ENCODE measurements at places on chromosomes 2 and 18.

GRCh38 chr2:235211056-235211455 is 259.2 kb downstream of the SH3BP4 start:
- no peak for DNase-seq

GRCh38 chr18:14031053-14031452 is 101.2 kb downstream of the ZNF519 start:
- no peak for DNase-seq

GRCh38 chr2:188922191-188922590 is 52.0 kb upstream of the COL3A1 start:
- DNase-seq = no peak

GRCh38 chr2:54341656-54342055 is 85.6 kb upstream of the TSPYL6 start:
- no peak for DNase-seq

GRCh38 chr2:239429473-239430350 is 28.9 kb upstream of the HDAC4 start:
- no peak for DNase-seq

- no peak for DNase-seq
These were observed 84.3 kb downstream of the FEZ2 start for GRCh38 chr2:36513661-36514060.

DNA sequence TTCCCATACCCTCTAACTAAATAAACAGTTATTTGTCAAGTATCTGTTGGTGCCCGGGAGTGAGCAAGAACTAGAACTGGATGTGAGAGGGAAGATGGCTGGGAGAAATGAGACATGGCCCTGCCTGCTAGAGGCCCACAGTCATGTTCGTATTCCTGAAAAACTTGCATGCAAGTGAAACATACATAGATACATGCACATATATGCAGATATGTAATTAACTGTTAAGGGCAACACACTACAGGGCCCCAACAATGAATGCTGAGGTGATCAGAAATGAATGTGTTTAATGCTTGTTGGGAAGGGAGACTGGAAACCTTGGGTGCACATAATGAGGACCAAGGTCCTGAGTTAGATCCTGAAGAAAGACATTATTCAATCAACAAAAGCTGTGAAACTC is 49.8 kb downstream of the ADD2 start:
- DNase-seq = no peak

GRCh38 chr2:147449323-147449991 is 395.4 kb upstream of the ACVR2A start:
- no peak for DNase-seq

DNA sequence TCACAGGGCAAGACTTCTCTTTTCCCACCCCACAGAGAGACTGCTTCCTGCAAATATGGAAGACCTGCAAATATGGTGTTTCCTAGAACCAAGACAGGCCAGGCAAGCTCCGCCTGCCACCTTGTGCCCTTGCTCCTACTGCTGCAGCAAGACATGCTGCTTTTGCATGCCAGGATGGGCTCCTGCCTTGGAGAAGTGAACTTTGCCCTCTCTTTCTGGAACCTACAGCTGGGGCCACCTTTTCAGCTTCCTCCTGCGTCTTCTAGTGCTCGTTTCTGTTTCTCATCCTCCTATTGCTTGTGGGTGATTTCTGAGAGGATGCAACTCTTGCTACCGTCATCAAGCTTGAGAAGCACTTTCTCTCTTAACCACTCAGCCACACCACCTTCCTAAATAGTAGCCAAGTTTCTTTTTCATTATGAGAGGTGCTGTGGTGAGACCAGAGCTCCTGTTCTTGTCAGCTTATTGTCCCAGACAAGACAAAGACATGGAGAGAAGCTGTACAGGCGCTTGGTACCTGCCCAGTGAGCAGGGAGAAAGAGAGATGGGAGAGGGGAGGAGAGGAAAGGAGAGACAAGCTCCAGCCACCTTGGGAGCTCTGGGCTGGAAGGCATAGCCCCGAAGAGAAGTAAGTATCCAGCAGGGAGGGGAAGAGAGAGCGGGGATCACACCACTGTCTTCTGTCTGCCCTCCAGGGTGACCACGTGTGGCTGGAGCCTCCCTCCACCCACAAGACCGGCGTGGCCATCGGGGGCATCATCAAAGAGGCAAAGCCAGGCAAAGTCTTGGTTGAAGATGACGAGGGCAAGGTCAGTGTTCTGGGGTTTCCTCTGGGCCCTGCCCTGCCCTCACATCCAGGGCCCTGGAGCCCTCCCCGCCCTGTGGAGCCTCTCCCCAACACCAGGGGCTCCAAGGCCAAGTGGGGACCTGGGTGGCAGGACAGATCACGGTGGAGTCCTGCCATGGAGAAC is 28.3 kb downstream of the MYO7B start:
- peak; percentile 81 for DNase-seq

Measured in GM12891 (cell line).